ENCODE measurements at places on chromosomes 1 and 21.
A peak's percentile ranks its signal among the peaks of the same experiment; 100 is the strongest.

- DNase-seq, result no peak
Measured at GRCh38 chr1:115954684-115955083, 21.6 kb upstream of the SLC22A15 start.

DNA sequence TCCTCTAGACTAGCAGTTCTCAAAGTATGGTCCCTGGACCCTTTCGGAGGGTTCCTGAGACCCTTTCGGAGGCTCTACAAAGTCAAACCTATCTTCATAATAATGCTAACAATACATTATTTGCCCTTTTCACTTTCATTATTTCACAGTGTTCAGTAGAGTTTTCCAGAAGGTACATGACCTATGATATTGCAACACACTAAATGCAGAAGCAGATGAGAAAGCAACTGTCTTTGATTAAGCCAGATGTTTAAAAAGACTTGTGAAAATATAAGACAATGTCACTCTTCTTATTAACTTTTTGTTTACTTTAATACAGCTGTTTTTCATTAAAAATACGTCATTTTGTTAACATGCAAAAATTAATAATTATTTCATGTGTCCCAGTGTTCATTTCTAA lies 5.8 kb downstream of the KCNJ10 start:
- DNase-seq, result no peak

DNA sequence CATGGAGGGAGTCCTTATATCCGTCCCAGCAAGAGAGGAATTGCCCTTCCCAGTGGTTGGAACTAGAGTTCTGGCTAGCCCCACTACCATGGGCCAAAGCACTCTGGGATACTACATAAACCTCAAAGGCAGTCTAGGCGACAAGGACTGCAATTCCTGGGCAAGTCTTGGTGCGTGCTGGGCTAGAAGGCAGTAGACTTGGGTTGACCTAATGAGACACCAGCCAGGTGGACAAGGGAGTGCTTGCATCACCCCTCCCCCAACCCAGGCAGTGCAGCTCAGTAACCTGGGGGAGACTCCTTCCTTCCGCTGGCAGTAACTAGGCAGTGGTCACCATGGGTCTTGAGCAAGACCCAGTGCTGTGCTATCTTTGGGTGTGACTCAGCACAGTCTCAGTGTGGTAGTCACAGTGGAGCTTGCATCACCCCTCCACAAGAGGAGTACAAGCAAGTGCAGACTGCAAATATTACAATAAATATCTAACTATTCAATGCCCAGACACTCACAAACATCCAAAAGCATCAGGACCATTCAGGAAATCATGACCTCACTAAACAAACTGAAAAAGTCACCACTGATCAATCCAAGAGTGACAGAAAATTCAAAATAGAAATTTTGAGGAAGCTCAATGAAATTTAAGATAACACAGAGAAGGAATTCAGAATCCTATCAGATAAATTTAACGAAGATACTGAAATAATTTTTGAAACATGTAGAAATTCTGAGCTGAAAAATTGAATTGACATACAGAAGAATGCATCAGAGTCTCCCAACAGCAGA lies 84.7 kb upstream of the LYPLAL1 start:
- no peak for DNase-seq

GRCh38 chr21:37642493-37642892 lies 273.8 kb downstream of the KCNJ6 start:
- DNase-seq, result peak; percentile 3

GRCh38 chr1:229365569-229365968 lies 22.7 kb upstream of the CCSAP start:
- no peak for DNase-seq

DNA sequence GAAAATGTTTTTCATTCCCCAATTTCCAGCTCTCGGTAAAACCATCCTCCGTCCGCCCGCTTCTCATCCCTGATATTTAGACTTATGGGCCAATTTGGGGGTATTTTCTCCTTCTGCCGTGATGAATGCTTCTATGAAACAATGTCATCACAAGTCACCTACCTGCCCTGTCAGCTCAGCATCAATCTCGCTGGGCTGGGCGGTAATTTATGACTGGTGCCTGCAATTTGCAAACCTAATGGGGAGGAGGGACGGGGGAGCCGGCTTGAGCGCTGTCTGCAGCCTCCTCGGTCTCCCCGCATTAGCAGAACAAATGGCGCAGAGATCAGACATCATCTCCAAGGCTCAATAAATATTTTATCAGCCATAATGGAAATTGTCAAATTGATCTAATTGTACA lies 72.1 kb downstream of the PRDM16 start:
- DNase-seq, result no peak

DNA sequence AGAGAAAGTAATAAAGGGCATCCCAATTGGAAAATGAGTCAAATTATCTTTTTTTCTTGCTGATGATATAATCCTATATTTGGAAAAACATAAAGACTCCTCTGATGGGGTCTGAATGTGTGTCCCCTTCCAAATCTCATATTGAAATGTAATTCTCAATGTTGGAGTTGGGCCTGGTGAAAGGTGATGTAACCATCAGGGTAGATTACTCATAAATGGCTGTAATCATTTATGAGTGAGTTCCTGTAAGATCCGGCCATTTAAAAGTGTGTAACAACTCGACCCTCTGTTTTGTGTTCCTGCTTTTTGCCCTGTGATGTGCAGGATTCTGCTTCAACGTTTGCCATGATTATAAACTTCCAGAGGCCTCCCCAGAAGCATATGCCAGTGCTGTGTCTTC lies 44.3 kb upstream of the MAP1LC3C start:
- DNase-seq, result no peak

DNA sequence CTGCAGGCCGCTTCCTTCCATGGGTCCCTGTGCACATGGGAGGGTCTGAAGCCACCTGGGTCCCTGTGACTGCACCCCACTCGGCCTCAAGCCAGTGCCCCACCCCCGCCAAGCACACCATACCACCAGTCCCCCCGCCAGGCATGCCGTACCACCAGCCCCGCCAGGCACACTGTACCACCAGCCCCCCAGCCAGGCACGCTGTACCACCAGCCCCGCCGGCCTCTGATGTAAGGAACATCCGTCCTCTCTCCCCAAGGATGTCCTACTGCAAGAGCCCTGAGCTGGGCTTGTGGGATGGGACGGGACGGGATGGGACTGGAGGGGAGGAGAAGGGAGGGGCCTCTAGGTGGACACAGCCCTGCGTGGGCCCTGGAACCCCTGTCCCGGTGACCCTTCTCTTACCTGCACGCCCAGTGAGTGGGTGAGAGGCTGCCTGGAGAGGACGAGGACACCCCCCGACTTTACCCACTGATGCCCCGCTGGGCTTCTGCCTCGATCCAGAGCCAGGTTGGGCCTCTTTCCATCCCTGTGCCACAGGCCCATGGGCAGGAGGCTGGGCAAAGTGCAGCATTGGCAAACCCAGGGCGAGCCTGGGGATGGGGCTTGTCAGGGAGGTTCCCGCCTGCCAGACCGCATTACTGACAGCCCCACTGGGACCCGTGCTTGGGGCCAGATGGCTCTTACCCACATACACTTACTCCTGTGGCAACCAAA lies 40.8 kb upstream of the COL6A1 start:
- no peak for DNase-seq

DNA sequence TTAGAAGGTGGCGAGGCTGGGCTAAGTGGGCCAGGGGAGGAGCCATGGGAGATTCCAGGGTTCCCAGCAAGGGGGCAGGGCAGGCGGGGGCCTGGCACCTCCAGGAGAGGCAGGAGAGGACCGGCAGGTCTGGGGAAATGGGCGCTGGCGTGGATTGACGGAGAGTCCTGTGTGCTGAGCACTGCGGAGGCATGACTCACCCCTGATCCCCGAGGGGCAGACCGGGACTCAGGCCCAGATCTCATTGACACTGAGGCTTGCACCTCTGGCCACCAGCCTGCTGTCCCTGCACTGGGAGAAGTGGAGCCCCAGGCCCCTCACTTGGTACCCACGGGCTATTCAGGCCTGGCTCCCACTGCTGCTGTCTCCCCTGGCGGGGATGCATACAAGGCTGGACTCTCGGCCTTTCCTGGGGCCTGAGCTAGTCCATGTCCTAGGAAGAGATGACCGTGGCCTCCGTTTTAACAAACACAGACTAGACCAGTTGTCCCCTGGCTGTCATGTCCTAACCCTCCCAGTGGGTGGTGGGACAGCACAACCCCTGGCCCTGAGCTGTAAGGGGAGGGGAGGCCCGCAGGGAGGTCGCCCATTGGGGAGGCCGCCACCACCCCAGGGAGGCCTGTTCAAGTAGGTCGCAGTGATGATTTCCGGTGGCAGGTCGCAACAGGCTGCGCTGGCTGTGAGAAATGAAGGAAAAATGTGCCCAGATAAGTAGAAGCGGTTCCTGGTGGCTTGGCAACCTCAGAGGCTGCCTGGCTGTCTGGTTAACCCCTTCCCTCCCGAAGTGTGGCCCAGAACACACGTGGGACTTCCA lies 39.7 kb downstream of the RIPK4 start:
- no peak for DNase-seq

- no peak for DNase-seq
Measured at GRCh38 chr1:224273641-224274040, 56.3 kb downstream of the NVL start.

GRCh38 chr1:91091812-91092211 lies 70.0 kb upstream of the ZNF644 start:
- DNase-seq, result no peak

- DNase-seq, result no peak
Measured at GRCh38 chr1:121483961-121484424, 299.2 kb downstream of the SRGAP2C start.

DNA sequence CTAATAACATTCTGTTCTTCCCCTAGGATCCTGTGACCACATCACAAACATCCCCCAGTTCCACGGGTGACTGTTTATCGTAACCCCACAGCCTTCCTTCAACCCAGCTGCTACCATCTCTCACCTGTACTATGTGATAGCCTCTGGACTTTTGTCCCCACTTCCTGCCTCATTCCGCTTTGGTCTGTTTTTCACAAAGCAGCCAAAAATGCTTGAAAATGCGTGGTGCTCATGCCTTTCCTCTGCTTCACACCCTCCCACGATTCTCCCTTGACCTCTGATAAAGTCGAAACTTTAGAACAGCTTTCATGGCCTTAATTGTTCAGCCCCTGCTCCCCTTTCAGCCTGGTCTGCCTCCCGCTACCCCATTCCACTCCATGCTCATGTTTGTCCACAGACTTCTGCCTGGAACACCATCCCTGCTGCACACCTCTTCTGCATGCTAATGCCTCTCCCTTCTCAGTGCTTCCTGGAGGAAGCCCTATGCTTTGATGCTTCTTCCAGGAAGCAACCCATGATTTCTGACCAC lies 165.6 kb downstream of the PLPP3 start:
- no peak for DNase-seq

GRCh38 chr1:43836267-43836951 lies 97.2 kb upstream of the ARTN start:
- peak; percentile 77 for DNase-seq

GRCh38 chr1:68142036-68142435 lies 90.3 kb downstream of the WLS start:
- DNase-seq, result no peak
